ENCODE measurements at places on chromosomes 5 and 9.
A peak's percentile ranks its signal among the peaks of the same experiment; 100 is the strongest.

GRCh38 chr5:7375457-7375856, 20.5 kb upstream of the ADCY2 start:
- no peak for DNase-seq

- peak; percentile 6 for DNase-seq
Observed at GRCh38 chr5:98839469-98840383, 66.3 kb downstream of the RGMB start.

- DNase-seq: no peak
Observed at GRCh38 chr9:13615660-13616490, 336.4 kb upstream of the MPDZ start.

DNA sequence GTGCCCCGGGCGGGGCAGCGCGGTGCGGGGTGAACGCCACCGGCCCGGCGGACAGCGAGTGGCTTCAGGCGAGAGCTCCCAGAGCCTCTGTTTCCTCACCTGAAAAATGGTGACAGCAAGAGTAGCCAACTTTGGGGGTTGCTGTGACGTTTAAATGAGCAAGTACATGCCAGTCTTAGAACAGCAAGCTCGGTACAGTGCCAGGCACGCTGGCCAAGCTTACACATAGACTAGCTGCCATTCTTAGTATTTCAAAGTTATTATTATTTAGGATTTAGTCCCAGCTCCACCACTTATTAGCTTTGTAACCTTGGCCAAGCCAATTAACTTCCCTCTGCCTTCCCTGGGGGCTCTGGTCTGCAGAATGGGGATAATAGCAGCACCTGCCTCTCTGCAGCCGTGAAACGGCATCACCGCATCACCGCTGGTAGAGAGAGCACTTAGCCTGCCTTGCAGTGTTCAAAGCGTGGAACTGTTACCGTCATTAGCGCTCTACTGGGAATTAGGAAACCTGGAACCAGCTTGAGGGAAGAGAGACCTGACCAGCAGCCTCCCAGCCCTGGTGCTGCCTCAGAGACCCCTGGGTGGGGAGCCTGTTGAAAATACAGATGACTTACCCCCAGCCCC, at the start of gene C9orf50:
TSS of gene C9orf50 (minus strand) at position 433 of the 627 bp plus-strand sequence. CDS start 527 bp downstream, outside the sequence.
- no peak for DNase-seq

- no peak for DNase-seq
Observed at GRCh38 chr5:42015681-42016080, 90.6 kb downstream of the FBXO4 start.

DNA sequence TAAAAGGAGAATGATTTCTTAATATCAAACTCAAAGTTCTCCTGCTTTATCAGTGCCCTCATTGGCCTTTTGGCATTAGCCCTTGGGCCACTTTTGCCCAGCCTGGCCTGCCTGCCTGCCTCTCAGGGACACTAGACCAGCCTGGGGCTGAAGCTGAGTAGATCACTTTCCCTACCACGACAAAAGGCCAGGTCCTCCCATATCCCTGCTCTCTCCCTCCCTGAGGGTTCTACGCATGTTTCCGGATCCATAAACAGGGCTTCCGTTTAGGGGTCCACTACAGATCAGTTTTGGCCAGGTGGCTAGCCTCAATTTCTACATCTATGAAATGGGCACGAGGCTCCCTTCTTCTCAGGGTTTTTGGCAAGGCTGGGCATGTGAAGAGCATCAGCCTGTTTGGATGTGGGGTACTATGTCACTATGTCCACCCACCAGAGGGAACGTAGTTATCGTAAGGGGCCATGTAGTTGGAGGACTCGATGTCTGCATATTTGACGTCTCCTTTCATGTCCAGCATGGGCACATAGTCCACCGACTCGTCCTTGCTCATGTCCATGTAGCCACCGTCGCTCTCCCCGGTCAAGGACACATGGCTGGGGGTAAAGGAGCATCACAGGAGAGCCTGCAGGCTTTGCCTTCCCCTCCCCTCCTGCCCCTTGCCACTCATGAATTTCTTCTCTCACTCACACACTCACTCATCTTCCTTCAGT, 34.0 kb downstream of the PDGFRB start:
- no peak for DNase-seq

- no peak for DNase-seq
Observed at GRCh38 chr9:12060811-12061210, 632.4 kb upstream of the TYRP1 start.

DNA sequence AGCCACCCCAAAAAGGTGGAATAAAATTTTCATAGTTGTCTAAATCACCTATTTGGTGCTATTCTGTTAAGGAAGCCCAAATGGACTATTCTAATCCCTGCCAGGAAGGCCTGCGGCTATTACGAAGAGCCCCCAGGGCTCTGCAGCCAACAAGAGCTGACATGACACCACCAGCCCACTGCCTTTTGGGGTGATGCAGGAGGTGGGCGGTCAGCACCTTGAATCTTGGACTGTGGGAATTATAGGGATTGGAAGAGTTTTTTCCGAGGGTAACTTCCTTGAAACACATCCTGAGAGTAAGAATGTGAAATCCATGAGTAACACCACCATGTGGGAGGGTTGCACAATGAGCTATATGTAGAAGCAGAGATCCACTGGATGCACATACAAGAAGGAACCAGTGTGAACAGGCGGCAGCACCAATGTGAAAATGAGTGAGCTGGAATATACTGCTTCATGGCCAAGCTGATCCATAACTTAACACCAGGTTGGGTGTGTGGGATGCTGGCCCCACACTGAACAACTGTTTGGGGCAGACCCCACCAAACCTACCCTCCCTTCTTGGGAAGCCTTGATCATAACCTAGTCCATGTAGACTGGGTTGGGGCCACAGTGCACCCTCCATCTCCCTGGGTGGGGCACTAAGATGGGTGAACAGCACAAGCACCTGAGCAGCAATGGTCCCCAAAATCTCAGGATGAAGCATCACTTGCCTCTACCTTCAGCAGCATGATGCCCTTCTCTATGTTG, 239.0 kb downstream of the FSTL4 start:
- no peak for DNase-seq
